ENCODE measurements at places on chromosomes 2 and 18.

DNA sequence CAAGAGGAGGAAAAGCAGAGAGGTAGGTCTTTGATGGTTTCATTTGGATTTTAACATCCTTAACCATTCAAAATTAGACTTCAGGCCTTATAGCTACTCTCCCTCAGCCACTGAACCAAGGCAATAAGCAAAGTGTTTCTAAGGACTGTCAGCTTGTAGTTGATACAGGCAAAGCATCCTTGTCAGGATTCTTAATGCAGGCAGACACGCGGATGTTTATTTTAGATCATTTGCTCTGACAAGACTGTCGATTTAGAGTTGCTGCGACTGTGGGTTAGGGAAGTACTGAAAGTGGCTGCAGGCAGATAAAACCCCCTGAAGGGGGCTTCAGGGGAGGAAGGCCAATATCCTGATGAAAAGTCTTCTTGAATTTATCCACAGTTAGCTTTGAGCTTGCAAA, 46.6 kb downstream of the CDH20 start:
- DNase-seq = no peak

- no peak for DNase-seq
These were observed 257.9 kb downstream of the DYSF start for GRCh38 chr2:71711133-71711855.

DNA sequence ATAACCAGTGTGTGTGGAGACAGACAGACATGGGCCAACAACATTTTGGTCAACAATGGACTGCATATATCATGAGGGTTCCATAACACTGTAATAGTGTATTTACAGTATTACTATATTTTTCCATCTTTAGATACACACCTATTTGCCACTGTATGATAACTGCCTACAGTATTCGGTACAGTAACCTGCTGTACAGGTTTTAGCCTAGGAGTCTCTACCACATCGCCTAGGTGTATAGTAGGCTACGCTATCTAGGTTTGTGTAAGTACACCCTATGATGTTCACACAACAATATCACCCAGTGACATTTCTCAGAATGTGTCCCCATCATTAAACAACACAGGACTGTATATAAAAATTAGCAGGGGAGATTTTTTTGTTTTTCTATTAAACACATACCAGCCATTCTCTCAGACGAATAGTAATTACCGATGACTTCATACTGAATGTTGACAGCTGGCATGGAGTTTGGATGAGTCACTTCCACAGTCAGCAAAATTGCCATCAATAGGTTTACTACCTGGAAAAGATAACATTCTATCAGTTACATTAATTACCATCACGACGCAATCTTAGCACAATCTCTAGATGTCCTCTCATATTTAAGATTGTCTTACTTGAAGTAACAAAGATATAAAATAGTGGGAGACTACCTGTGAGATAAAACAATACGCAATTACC, 10.8 kb downstream of the LAPTM4A start:
- DNase-seq = no peak

DNA sequence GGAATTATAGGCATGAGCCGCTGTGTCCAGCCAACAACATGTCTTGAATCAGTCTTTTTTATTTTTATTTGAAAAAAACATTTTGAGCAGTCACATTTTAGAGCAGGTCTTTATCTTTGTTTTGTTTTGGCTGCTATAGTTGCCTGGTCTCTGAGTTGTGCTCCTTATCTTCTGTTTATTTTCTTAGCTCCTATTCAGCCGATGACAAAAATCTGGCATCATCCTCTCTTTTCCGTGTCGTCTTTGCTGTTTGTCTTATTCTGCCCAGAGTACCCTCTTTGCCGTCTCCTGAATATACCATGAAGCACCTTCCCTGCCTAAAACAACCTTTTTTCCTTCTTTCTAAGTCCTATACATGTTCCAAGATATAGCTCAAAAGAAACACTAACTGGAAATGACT, 201.1 kb downstream of the THSD7B start:
- DNase-seq = no peak

DNA sequence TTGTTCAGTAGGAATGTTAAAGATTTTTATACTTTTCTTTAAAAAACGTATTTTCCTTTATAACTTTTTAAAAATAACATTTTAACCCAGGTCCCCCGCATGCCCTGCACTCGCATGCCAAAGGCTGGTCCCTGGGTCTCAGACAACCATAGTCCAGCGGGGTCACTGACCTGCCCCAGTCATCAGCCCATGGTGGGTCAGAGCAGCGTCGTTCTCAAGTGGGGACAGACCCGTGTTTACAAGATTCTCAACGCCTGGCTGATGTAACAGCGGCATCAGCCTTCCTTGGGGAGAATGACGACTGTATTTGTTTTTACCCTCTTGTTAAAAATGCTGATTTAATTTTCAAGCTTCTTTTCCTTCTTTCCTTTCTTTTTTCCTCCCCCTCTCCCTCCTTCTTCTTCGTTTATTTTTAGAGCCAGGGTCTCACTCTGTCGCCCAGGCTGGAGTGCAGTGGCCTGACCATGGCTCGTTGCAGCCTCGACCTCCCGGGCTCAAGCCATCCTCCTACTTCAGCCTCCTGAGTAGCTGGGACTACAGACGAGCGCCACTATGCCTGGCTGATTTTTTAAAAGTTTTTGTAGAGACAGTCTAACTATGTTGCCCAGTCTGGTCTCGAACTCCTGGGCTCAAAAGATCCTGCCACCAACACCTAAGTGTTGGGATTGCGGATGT, 1.0 kb upstream of the EFHD1 start:
- no peak for DNase-seq

DNA sequence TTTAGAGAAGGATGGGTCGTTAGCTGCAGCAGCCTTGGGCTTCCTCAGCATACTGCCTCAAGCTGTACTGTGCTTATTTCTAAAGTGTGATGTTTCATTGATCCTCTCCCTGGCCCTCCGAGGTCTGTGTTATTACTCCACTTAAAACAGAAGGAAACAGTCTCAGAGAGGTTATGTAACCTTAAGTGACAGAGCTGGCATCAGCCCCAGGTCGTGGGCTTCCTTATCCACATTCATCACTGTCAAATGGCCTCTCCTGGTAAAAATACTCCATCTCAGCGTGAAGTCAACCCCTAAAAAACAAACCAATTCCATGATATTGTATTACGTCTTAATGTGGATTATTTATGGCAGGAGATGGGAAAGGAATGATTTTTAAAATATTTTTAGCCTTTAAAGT, 153.3 kb upstream of the NOSTRIN start:
- no peak for DNase-seq

DNA sequence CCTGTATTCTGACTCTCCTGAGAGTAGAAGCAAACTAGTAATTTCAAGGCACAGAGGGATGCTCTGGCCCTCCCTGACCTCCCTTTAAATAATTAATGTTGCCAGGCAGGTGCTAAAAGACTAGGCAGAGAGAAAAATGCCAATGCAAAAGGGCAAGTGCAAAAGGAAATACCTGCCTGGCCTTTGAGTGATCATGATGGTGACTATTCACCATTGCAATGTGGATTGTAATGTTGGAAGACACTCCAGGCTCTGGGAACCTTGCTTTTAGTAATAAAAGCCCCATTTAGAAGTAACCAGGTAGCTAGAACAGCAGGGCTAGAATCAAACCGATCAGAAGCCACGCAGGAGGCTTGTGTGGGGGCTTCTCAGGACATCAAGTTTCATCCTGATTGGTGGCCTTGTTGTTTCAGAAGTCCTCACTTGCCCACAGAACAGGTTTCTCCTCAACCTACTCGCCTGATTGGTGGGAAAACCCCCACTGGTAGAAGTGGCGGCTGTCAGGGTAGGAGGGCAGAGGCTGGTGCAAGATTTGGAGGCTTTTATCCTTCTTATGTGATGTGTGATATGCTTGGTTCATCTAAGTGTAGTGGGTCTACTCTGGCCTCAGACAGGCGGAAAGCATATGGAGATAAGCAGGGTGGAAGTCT, 16.0 kb upstream of the CHRNA1 start:
- DNase-seq = no peak

DNA sequence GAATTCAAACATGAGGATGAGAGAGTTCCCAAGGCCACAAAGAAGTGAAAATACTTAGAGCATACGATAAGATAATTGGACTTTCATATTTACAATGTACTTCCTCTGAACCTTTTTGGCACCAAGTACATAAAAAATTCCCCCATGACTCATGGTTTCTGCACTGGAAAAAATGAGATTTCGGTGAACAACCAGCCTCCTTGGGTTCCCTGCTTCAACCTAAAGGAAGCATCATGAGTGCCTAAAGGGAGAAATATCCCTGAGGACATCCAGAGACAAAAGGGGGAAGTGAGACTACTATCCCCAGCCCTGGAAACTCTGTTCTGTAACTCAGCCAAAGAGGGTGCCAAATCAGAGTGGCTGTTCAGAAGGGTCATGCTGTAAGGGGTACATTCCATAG, 562.7 kb upstream of the SLC39A10 start:
- no peak for DNase-seq

DNA sequence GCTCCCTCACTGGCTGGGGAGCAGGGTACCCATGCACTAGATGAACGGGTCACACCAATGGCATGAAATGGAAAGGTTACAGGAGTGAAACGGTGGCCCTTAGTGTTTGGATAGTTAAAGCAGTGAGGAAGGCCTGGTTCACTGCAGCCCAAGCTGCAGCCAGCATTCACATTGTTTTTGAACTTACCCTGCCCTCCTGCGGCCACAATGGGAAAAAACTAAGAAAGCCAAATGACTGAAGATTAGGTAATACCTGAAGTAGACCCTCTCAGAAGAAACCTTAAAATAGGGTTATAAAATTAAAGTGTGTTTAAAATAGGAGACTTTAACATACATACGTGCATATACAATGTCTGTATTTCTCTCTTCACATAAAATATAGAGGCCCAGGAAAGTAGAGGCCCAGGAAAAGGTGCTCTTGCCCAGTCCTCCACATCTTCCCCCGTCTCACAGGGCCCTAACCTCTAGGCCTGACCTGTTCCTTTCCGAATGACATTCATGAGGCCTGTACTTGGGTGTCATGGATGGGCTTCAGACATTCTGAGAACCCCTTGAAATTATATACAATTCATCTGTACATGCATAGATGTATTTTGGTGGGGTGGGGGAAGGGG, 33.3 kb downstream of the DOK1 start:
- peak; percentile 70 for DNase-seq

DNA sequence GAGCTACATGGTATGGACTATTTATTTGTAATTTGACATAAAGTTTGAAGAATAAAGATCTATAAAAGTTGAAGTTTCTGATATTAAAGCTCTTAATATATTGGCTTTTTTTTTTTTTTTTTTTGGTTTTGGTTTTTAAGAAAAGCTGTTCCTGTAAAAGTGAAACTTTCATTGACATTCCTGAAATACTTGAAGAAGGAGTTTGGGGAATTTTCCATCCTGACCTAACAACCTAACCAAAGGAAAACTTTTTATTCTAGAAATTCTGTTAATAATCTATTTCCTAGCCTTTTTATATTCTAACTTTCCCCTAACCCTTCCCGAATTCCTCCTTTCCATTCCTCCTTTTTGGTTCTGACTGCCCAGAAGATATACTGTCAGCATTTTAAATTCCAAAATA, 83.7 kb downstream of the ACSL3 start:
- no peak for DNase-seq

DNA sequence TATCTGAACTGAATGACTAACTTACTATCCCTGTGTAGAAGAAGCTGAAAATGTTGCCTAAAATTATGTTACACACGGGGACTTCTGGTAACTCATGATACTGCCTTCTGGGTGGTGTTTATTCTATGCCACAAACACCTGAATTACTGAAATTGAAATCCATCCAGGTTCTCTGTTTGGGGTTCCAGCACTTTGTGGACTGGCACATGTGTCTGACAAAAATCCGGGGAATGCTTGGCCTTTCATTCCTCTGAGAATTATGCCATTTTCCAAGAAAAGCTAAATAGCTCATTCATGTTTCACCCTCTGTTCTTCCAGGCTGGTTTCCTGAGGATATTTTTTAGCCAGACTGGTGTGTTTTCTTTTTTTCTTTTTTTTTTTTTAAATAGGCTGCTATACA, 59.5 kb upstream of the POU3F3 start:
- DNase-seq = no peak

GRCh38 chr2:40220177-40220925, 231.5 kb downstream of the SLC8A1 start:
- no peak for DNase-seq

GRCh38 chr2:33291278-33292013, 185.0 kb upstream of the RASGRP3 start:
- DNase-seq = no peak

DNA sequence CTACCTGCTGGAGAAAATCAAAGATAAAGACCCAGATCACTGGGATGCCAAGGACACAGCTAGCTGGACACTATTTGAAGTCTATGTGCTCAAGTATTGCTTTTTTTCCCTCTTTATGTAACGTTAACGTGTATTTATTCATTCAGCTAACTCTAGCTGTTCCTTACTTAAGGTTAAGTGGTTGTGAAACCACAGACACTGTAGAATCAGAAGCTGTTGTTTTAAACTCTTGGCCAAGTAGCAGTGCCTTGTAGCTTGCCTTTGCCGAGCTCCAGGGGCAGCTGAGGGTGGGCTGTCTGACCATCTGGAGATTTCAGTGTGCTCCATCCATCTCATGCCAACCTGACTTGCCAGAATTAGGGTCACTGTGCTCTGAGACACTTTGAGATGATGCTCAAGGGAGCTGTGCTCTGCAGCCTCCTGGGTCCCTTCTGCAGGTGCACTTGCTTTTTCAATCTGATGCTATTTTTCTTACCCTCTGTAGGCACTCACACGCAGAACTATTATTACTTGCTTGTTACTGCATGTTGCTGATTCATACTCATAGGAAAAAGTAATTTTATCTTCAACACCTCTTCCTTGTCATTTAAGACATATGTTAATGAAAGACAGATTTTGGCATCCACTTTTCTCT, 116.2 kb downstream of the METTL8 start:
- no peak for DNase-seq

GRCh38 chr2:147824620-147825019, 20.2 kb upstream of the ACVR2A start:
- no peak for DNase-seq

GRCh38 chr2:174957050-174957449, 48.1 kb downstream of the CHN1 start:
- DNase-seq = no peak

DNA sequence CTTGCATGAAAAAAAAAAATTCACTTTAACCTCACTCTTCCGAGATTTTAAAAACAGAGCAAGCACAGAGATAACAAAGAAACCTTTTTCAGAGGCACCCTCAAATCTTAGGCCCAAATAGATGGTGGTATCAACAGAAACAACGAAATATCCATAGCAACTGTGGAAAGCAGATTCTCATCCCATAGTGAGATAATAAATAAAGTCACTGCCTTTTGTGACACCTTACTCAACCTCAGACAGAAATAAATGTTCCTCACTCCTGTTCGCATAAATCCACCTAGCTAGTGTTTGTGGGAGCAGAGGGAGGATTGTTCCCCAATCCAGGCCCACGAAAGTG, 60.9 kb upstream of the RTN4 start:
- DNase-seq = no peak

- no peak for DNase-seq
These were observed 15.9 kb upstream of the CD28 start for GRCh38 chr2:203690441-203691047.

GRCh38 chr2:236667526-236667925, 97.9 kb downstream of the ACKR3 start:
- no peak for DNase-seq

GRCh38 chr2:190763901-190764514, 115.1 kb downstream of the NAB1 start:
- no peak for DNase-seq

- DNase-seq = no peak
These were observed 753.4 kb upstream of the ACVR2A start for GRCh38 chr2:147091448-147091847.

GRCh38 chr2:98769784-98770183, 38.9 kb upstream of the MGAT4A start:
- no peak for DNase-seq
